ENCODE measurements at places on chromosomes 13 and 19.

DNA sequence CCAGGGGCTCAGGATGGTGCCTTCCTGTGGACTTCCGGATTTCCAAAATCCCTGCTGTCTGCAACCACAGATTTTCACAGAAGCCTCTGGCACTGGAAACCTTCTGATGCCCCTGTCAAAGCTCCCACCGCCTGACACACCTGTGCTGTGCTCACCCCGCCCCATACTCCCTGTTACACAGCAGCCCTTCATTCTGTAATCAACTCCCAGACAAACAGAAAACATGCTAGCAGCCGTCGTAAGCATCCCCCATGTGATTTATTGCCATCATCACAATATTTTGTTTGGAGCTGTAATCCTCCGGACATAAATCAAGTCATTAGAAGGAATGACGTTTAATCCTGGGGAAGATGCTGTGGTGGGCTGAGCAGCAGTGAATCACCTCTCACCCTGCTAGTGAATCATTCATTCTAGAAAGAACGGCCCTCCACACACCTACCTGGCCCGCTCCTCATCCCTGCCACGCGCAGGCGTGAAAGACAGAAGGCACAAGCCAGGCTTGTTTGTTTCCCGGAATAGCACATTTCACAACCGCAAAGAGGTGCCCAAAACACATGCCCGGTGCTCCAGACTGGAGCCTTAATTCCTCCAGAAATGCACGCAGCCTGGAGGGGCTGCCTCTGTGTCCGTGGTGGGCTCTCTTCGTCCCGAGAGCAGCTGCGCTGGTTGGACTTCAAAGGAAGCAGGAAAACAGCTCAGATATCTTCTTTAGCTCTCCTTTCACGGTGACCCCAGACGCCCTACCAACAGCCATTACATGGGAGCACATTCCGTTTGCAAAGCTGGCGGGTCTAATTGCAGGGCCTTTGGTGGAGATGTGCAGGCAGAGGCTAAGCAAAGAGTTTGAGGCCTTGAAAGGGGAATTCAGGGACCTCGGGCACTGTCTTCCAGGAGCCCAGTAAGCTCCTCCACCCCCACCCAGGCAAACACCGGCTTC is 41.3 kb upstream of the KCTD15 start:
- no peak for DNase-seq

- DNase-seq, result no peak
Measured at GRCh38 chr13:100333141-100333540, 244.2 kb downstream of the PCCA start.

DNA sequence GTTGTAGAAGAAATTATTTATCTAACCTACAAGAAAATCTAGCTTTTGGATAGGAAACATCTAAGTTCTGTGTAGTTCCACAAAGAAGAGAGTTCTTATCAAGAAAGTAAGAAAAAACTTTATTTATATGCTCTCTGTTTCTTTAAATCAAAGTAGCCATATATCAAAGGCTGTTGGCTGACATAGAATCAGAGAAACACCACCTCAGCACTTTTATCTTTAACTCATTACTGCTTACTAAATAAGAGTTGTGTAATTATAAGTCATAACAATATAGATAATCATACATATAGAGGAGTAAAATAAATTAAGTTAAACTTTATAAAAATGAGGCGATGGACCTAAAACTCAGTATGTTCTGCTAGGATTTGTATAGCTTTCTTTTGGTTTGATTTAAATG is 570.6 kb downstream of the PCDH17 start:
- no peak for DNase-seq

- DNase-seq, result no peak
Measured at GRCh38 chr13:102440259-102440936, 38.5 kb upstream of the FGF14 start.

- DNase-seq, result no peak
Measured at GRCh38 chr19:45172611-45173208, 5.3 kb downstream of the TRAPPC6A start.

DNA sequence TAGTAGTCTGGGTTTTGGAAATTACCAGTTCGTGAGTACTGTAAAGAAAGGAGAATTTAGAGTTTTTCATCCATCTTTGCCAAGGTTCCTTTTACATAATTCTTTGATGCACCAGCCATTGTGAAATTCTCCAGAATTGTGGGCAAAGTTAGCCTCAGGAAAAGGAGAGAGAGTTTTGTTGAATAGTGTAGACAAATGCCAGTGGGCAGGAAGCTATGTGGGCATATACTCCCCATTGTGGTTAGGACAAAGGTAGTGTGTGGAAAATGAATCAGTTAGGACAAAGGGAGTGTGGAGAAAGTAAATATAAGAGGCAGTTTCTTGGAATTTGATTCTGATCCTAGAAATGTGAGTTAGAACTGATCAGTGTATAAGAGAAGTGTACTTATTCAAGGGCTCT is 67.9 kb downstream of the PCCA start:
- DNase-seq, result no peak

Measured in stimulated activated CD8-positive, alpha-beta memory T cell treated with anti-CD3 and anti-CD28 coated beads, Interleukin-12 subunit alpha, Interleukin-12 subunit beta, amount 100 ng/mL, for 1 hour (primary cell).